ENCODE measurements at places on chromosomes 4 and X.

- H3K4me1 ChIP-seq: peaks cover 18% of the 10 kb centered on the region
- H3K27ac ChIP-seq: peak overlapping the region; percentile 34
- peak; percentile 84 for DNase-seq
These were observed 61.4 kb upstream of the TRIM2 start for GRCh38 chr4:153142700-153143438.

DNA sequence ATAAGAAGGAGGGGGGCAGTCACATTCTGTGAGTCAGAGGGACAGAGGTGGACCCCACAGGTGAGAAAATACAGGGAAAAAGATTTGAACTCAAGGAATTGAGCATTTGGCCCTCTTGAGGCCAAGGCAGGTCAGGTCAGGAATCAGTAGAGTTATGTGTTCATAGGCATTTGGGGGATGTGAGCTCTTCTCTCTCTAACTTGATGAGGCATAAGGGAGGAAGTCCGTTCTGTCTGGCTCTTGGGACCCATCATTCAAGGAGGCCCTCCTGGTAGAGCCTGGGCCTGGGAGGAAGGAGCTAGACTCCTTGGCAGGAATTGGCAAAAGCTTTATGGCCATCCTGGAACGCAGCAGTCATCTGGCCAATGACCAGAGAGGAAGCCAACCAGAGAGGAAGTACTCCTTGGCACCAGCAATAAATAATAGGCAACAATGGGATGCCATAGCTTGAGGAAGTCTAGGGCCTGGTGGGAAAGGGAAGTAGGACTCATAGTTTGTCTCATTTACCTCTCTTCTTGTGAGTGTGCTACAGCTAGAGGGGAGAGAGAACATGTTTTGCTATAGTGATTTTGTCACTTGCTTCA lies 53.0 kb downstream of the MSN start:
- H3K4me3 ChIP-seq: no peak overlapping the region
- H3K4me1 ChIP-seq: no peaks in the 10 kb centered on the region
- H3K36me3 ChIP-seq: peaks cover 5% of the 10 kb centered on the region
- no peak overlapping the region for H3K27ac ChIP-seq
- H3K27me3 ChIP-seq: no peaks in the 10 kb centered on the region

- H3K4me1 ChIP-seq: peaks cover 22% of the 10 kb centered on the region
- no peaks in the 10 kb centered on the region for H3K27me3 ChIP-seq
- DNase-seq: no peak
- no peak overlapping the region for H3K27ac ChIP-seq
- no peaks in the 10 kb centered on the region for H3K36me3 ChIP-seq
- no peak overlapping the region for H3K4me3 ChIP-seq
These were observed 54.3 kb upstream of the STIM2 start for GRCh38 chr4:26806331-26806730.

DNA sequence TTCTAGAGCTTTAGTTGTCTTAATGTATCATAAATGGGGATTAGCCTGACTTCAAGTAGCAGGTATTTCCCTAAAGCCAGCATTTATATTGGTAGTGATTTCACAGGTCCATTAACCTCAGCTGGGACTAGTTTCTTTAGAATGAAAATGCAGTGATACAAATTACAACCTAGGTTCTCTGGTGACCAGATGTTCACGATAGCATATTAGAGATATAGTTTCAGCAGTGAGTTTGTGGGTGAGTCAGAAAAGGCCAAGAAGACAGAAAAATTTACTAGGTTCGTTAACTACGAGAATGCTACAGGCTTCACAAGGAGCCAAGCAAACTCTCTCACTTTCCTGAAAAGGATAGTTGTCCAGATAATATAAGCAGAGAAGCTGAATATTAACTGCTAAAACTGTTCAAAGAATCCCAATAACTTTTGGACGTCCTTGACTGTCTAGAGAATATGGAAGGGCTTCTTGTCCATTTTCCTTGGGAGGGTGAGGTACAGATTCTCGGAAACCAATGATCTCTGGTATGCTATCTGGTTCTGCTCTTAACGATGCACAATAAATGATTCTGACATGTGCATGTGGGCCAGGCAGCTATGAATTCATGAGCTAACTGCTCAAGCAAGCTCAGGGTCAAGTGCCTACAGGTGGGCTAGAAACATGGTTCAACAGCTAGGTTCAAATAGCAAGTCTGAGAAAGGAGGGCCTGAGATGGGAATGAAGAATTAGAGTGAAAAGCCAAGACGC lies 6.0 kb upstream of the SPCS3 start:
- no peak overlapping the region for H3K4me3 ChIP-seq
- H3K36me3 ChIP-seq: no peaks in the 10 kb centered on the region
- H3K27ac ChIP-seq: no peak overlapping the region
- H3K27me3 ChIP-seq: no peaks in the 10 kb centered on the region
- no peak for DNase-seq

DNA sequence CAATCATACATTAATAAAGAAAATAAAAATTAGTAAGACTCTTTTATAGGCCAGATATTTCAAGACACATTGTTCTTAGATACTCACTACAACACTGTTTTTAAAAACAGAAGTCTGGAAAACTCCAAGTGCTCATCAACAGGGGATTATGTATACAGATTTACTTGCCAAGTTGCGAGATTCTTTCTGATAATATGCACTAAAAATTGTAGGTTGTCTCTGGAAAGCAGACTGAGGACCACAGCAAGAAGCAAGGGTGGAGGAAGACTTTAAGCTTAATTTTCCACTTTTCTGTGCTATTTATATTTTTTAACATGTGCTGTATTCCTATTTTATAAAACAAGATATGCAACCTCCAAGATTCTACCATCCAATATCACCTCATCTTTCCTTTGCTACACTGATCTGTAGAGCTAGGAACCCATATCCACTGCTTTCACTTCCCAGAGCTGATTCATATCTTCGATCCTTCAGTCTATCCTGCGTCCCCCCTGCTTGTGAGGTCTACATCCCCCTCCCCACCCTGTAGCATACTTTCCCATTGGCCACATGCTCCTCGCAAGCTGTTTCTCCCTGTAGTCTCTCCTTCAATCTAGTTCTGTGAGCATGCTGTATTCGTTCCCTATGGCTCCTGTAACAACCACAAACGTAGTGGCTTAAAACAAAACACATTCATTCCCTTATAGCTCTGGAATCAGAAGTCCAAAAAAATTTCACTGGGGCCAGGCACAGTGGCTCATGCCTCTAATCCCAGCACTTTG lies 15.7 kb downstream of the SOD3 start:
- H3K4me3 ChIP-seq: no peak overlapping the region
- no peak for DNase-seq
- H3K36me3 ChIP-seq: no peaks in the 10 kb centered on the region

DNA sequence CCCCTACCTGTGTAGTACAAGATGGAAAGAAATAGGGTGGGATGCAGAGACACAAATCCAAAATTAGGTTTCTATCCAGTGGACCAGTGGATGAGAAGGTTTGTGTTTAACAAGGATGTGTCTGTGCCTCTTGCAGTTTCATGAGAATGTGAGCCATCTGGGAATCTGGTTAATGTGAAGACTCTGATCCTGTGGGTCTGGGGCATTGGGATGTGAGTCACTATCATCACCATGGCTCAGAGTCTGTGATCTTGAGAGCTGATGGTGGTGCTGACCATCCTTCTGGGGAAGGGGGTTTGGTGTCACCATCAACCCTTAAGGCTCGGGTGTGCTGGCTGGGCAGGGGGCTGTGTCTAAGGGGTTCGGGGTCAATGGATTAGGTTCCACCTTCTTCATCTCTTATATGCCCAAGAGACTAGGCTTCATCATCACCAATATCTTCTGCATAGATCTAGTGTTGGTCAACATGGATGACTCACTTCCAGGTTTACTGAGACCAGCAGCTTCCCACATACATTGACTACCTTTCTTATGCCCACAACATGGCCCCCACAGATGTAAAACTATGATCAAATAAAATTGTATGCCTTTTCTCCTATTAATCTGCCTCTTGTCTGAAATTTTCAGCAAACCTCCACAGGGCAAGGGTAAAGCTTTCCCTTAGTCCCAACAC lies 65.7 kb upstream of the MID1 start:
- H3K36me3 ChIP-seq: no peaks in the 10 kb centered on the region
- H3K4me3 ChIP-seq: no peak overlapping the region
- no peak for DNase-seq

DNA sequence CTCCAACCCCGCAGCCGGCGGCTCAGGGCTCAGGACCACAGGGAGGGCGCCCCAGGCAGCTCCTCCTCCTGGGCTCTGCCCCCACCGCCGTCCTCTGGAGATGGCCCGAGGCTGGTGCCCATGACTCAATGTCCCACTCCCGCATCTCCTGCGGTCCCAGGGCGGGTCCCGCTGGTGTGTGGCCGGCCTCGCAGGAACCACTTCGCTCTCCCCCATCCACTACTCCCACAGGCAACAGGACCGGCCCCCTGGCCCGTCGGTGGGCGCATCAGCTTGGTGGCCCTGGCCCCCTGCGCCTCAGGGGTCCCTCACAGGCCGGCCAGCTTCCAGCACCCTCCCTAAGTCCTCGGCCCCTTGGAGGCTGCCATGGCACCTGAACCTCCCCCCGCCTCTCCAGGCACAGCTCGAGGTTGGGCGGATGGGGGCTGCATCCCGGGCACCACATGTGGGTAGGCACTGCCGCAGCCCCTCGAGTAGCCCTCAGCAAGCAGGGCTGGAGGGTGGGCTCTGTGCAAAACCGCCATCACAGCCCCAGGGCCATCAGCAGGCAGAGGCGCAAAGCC lies 22.8 kb upstream of the SPON2 start:
- peaks cover 38% of the 10 kb centered on the region for H3K4me1 ChIP-seq
- H3K27ac ChIP-seq: no peak overlapping the region

- H3K4me3 ChIP-seq: no peak overlapping the region
- no peaks in the 10 kb centered on the region for H3K4me1 ChIP-seq
- no peaks in the 10 kb centered on the region for H3K36me3 ChIP-seq
- no peak for DNase-seq
These were observed 1196.7 kb downstream of the RAPGEF2 start for GRCh38 chr4:160299608-160300007.

DNA sequence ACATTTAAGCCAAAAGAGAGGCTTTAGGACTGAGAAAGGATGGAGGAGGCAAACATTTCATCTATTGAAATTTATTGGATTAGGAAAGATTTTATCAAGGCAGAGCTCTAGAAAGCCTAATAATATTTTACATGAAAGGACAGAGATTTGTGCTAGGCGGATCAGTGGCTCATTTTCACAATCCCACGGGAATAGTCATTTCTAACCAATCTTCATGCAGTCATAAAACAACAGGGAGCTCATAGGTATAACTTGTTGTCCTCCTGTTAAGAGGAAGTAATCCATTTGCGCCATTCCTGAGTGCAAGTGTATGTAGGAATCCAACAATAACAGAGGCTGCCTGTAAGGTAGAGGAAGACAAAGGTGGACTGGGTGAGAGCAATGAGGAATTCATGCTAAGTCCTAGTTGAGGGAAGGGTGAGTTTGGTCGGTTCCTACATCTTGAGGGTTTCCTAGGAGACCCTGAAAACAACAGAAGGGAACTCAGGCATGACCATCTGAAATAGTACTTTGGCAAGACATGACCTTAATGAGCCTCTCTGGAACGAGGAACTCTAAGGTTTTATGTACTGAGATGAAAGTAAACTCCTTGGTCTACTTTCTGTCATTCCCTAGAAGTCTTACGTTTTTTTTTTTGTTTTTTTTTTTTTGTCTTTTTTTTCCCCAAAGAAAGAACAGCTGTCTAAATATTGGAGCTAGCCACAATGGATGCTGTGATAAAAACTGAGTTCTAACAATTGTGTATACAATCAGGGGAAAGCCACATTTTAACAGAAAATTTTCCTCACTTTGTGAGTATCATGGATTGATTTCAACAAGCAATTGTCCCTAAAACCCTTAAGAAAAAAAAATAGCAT lies 89.7 kb downstream of the GEMIN8 start:
- H3K4me1 ChIP-seq: peaks cover 28% of the 10 kb centered on the region
- H3K27ac ChIP-seq: peak overlapping the region; percentile 89
- peaks cover 2% of the 10 kb centered on the region for H3K36me3 ChIP-seq
- peak overlapping the region; percentile 86 for H3K4me3 ChIP-seq
- DNase-seq: peak; percentile 33

- no peak overlapping the region for H3K27ac ChIP-seq
- H3K4me1 ChIP-seq: no peaks in the 10 kb centered on the region
- H3K4me3 ChIP-seq: no peak overlapping the region
- H3K36me3 ChIP-seq: no peaks in the 10 kb centered on the region
- H3K27me3 ChIP-seq: no peaks in the 10 kb centered on the region
These were observed 25.8 kb downstream of the TRIM75 start for GRCh38 chr4:165079476-165079875.

GRCh38 chr4:14023036-14023435 lies 395.5 kb upstream of the BOD1L1 start:
- no peak overlapping the region for H3K27ac ChIP-seq
- no peaks in the 10 kb centered on the region for H3K27me3 ChIP-seq
- DNase-seq: no peak
- no peaks in the 10 kb centered on the region for H3K36me3 ChIP-seq
- H3K4me1 ChIP-seq: no peaks in the 10 kb centered on the region

- H3K36me3 ChIP-seq: no peaks in the 10 kb centered on the region
- no peak for DNase-seq
- H3K27me3 ChIP-seq: no peaks in the 10 kb centered on the region
- H3K4me3 ChIP-seq: no peak overlapping the region
These were observed 25.1 kb upstream of the APLN start for GRCh38 chrX:129679901-129680300.

Measured in SJCRH30 (cell line).